ENCODE measurements at places on chromosomes 3 and 15. TPM values are rescaled to one million over a fixed set of nuclear protein-coding genes. Genes with fewer than 3 reads are reported as not detected.
A peak's percentile ranks its signal among the peaks of the same experiment; 100 is the strongest.

GRCh38 chr3:197430502-197430901, 125.3 kb downstream of the BDH1 start:
- no peak for DNase-seq

- DNase-seq: peak; percentile 44
Measured at GRCh38 chr15:43776718-43777266, at the start of gene ELL3. Gene ELL3, minus strand, starts transcription at chr15:43776966. Its CDS starts 65 bp downstream, at chr15:43776901.

- peak; percentile 89 for DNase-seq
Measured at GRCh38 chr3:143644370-143645089, 203.7 kb downstream of the SLC9A9 start.

GRCh38 chr3:188390775-188391443, 237.0 kb downstream of the LPP start:
- DNase-seq: no peak

The INSYN1 gene
- 25.6 TPM for polyA plus RNA-seq
